ENCODE measurements at places on chromosomes 3 and 15. TPM values are rescaled to one million over a fixed set of nuclear protein-coding genes. Genes with fewer than 3 reads are reported as not detected.

DNA sequence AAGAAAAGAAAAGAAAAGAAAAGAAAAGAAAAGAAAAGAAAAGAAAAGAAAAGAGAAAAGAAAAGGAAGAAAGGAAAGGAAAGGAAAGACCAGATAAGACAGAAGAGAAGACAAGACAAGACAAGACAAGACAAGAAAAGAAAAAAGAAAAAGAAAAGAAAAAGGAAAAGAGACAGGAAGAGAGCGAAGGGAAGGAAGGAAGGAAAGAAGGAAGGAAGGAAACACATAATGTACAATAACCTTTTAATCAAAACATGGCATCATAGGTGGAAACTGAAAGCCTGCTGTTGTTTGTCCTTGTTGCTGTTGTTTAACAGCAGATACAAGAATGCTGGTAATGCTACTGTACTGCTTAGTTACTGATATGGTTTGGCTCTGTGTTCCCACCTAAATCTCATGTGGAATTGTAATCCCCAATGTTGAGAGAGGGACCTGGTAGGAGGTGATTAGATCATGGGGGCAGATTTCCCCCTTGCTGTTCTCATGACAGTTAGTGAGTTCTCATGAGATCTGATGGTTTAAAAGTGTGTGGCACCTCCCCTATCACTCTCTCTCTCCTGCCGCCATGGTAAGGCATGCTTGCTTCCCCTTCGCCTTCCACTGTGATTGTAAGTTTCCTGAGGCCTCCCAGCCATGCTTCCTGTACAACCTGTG lies 67.3 kb downstream of the MCF2L2 start:
- no peak for DNase-seq

GRCh38 chr15:60751985-60752952 lies 273.3 kb upstream of the ICE2 start:
- DNase-seq: no peak

DNA sequence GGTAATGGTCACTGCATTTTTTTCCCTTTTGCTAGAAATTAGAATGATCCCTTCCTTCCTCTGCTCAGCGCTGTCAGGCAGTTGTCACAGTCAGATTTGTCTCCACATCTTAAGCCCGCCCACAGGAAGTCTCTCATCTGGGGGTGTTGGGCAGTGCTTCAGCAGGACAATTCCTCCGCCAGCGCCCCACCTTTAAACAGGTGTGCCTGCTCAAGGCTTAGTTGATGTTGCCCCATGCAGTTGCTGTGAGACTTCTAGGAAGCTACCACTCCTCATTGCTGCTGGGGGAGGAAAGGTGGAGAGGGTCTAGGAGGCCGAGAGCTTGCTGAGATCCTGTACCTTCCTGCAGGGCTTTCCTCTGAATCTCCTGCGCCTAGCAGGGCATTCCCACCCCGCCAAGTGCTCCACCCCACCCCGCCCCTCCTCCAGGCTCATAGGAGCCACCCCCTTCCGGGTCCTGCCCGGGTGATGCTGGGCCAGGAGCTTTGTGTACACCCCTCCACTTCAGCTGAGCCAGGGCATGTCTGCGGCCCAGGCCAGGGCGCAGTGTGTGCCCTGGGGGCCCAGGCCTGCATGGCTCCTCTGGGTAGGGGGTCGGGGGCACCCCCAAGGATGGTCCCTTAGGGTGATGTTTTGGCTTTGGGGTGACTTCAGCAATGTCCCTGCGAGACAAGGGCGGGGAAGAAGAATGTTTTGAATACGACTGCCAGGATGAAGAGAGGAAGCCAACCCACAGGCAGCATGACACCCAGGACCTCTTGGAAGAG lies 68.7 kb downstream of the TRAK1 start:
- peak; percentile 87 for DNase-seq

DNA sequence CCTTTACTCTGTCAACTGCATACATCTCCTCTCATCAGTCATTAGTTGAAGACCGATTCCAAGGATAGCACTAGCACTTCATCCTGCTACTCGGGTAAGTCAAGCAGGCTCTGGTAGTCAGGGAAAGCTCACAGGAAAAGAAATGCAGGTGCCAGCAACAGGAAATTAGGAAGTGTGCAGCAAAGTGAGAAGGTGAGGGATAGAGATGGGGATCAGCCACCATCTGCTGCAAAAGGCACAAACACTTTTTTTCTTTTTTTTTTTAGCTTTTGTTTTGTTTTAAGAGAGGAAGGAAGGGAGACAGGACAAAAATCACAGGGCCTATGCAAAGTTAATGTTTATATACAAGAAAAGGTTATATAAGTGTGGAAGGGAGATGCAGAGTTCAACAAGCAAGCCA lies 9.0 kb upstream of the BTLA start:
- no peak for DNase-seq

DNA sequence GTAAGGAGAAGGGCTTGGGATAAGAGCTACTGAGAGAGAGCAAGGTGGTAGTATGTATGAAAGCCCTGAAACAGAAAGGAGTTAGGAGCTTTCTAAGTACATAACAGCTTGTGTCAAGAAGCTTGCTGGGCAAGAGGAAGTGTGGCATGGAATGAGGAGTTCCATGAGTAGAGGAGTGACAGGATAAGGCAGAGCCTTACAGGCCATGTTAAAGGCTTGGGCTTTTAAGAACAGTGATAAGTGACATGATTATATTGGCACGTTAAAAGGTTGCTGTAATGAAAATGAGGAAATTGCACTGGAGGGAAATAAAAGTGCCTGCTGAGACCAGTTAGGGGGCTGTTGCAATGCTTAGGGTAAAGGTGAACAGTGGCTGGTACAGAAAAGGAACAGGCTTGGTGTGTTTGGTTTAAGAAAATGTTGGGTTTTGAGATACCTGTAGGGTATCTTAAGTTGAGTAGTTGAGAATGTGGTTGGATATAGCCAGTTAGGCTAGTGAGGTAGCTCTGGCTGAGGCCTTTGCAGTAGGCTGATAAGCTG lies 49.0 kb downstream of the MEF2A start:
- DNase-seq: peak; percentile 9

- DNase-seq: peak; percentile 61
These were observed 109.8 kb downstream of the PPP2R3A start for GRCh38 chr3:136075218-136075808.

GRCh38 chr15:74789741-74790079 lies 7.8 kb downstream of the CSK start:
- DNase-seq: no peak

- DNase-seq: peak; percentile 40
These were observed 42.4 kb upstream of the RHO start for GRCh38 chr3:129485721-129486663.

DNA sequence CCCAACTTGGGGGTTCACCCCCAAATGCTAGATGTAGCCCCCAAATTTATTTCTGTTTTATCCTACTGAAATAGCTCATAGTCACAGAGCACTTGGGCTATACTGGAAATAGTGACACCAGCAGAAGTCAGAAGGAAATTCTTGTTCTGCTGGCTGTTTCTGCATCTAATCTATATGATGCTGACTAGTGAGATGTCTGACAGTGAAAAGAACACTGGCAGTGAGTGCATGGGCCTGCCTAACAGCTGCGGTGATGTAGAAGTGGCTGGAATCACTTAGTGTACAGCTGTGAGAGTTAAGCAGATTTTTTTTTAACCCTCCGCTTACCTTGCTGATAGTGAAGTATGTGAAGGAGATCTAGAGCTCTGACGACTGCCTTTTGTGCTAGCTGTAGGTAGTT lies 14.0 kb downstream of the TTC14 start:
- DNase-seq: no peak

- DNase-seq: no peak
These were observed 115.4 kb downstream of the WDR76 start for GRCh38 chr15:43942194-43942593.

- DNase-seq: peak; percentile 95
These were observed 7.3 kb upstream of the HEG1 start for GRCh38 chr3:125062904-125063618.

DNA sequence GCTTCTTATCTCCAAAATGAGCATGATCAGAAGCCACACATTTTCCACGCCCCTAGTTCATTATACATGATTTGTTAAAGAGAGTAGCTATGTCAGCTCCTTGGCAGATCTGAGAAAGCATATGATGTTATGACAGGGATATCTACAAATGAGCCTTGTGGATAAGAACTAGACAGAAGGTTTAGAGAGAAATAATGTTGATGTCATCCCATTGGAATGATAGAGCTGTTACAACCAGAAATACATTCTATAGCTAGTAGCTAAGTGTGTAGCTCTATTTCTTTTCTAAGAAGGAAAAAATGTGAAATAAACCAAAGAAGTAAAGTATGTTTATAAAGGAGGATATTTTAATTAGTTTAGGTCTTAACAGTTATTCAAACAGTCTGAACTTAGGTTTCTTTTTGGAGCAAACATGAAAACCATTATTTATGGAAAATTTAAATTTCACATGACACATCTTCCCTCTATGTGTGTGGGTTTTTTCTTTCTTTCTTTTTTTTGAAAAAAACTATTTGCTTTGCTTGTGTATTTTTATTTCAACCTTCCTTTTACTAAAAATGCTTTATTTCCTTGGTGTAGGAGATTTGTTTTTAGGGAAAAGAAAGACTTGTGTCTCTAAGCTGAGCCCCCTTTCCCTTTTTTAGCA lies 167.7 kb downstream of the GHSR start:
- DNase-seq: no peak

- DNase-seq: no peak
These were observed 107.3 kb downstream of the PLCH1 start for GRCh38 chr3:155637567-155637966.

GRCh38 chr15:90463381-90463780 lies 66.3 kb upstream of the CRTC3 start:
- no peak for DNase-seq

DNA sequence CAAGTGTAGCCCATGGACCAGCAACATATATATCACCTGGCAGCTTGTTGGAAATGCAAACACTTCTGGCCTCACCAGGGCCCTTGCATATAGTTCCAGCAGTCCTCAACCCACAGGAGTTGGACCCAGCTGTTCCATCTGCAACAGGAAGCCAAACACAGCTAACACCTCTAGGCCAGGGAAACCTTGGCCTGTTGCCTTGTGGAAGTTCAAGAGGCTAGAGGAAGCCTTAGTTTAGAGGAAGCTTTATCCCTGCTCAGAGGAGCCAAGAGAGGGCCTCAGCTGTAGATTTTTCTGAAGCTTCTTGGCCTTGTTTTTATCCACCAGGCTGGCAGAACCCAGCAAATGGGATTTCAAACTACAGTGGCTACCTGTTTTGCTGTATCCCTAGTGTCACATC lies 11.4 kb downstream of the FHIT start:
- no peak for DNase-seq

Gene CTDSPL2
- 55.9 TPM for total RNA-seq

Gene FAM43A
- 4.0 TPM for total RNA-seq

Gene ABTB1
- 6.2 TPM for total RNA-seq

Gene TNFAIP8L3
- total RNA-seq: 0.30 TPM

Gene HYKK
- 6.8 TPM for total RNA-seq

Gene GOLGA8S
- total RNA-seq: not detected

Gene RASL12
- 6.0 TPM for total RNA-seq

Gene CCR5
- total RNA-seq: not detected

Gene SOX14
- not detected for total RNA-seq

Gene TMEM40
- 1.0 TPM for total RNA-seq

Gene LARP6
- 19.7 TPM for total RNA-seq

Gene FILIP1L
- total RNA-seq: 22.7 TPM

Measured in Caco-2 (cell line).